B cell (primary cell): ENCODE measurements at places on chromosomes 6 and 20. TPM values are rescaled to one million over a fixed set of nuclear protein-coding genes. Genes with fewer than 3 reads are reported as not detected.

DNA sequence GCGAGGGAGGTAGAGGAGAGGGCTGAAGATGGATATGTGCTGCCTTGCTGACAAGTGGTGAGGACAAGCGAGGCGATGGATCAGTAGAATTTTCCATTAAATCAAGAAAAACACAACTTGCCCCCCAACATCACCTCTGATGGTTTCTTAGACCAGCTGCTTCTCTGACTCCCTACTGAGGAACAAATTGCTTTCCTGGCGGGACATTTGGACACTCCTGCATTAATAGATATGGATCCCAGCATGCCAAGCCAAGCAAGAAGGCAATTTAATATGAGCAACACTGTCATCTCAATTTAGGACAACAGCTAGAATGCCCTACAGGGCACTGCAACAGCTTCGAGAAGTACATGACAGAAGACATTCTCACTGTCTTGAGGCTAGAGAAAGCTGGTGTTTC lies 248.4 kb upstream of the AGPAT4 start:
- no peaks in the 10 kb centered on the region for H3K27me3 ChIP-seq
- no peaks in the 10 kb centered on the region for H3K4me1 ChIP-seq
- no peak overlapping the region for H3K27ac ChIP-seq
- DNase-seq = no peak
- no peak overlapping the region for H3K4me3 ChIP-seq

MPIG6B gene
- 0.24 and 0.54 TPM in 2 replicates for total RNA-seq

DNA sequence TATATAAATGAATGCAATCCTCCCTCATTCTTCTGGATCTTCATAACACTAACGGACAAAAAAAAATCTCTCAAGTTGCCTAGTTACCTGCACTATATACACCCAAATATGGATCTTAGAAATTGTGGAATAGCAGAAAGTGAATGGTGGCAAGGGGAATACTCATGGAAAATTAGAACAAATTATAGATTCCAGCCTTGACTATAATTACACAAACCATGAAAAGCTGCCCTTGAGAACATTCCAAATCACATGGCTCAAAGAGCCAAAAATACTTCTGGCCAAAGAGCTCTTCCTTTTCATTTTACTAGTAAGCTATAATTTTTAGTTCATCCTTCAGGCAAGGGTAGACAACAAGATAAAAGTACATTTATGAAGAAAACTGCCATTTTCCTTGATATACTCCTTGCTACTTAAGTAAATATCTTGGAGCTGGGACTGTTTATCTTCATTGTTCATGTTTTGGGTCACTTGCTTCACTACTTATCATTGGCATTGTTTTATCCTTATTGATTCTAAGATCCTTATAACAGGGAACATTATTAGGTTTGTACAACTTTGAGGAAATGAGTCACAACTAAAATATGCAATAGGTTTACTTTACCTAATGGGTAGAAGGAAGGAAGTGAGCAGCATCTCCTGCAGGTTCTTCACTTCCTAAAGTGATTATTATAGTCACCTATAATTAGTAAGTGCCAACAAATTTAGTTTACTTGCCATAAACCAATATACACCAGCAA lies 6.4 kb upstream of the MTRES1 start:
- no peaks in the 10 kb centered on the region for H3K36me3 ChIP-seq
- DNase-seq = no peak
- no peaks in the 10 kb centered on the region for H3K27me3 ChIP-seq
- H3K4me3 ChIP-seq = no peak overlapping the region
- no peak overlapping the region for H3K27ac ChIP-seq

DNA sequence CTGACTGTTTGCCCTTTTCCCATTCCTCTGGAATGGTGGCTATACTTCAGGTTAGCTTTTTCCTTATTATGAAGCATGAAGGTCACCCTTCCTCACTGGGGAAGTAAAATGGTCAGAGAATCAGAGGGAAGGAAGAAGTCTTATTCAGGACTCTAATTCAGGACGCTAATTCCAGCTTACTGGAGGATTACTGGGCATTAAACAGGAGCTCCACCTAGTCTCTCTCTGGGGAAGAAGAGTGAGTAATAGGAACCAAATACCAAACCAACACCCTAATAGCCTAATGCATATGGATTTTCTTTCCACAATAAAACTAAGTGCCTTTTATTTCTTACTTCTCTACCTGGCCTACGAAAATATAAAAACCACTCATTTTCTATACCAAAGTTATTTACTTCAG lies 10.1 kb downstream of the CRISP1 start:
- H3K27me3 ChIP-seq = no peaks in the 10 kb centered on the region
- H3K27ac ChIP-seq = no peak overlapping the region
- DNase-seq = no peak
- no peak overlapping the region for H3K4me3 ChIP-seq
- H3K4me1 ChIP-seq = no peaks in the 10 kb centered on the region
